ENCODE measurements at places on chromosomes 13 and 19. TPM values are rescaled to one million over a fixed set of nuclear protein-coding genes. Genes with fewer than 3 reads are reported as not detected.

- no peak overlapping the region for H3K4me3 ChIP-seq
- no peaks in the 10 kb centered on the region for H3K4me1 ChIP-seq
- no peak overlapping the region for H3K27ac ChIP-seq
- H3K27me3 ChIP-seq: no peaks in the 10 kb centered on the region
These were observed 52.5 kb downstream of the SOX1 start for GRCh38 chr13:112119192-112120030.

DNA sequence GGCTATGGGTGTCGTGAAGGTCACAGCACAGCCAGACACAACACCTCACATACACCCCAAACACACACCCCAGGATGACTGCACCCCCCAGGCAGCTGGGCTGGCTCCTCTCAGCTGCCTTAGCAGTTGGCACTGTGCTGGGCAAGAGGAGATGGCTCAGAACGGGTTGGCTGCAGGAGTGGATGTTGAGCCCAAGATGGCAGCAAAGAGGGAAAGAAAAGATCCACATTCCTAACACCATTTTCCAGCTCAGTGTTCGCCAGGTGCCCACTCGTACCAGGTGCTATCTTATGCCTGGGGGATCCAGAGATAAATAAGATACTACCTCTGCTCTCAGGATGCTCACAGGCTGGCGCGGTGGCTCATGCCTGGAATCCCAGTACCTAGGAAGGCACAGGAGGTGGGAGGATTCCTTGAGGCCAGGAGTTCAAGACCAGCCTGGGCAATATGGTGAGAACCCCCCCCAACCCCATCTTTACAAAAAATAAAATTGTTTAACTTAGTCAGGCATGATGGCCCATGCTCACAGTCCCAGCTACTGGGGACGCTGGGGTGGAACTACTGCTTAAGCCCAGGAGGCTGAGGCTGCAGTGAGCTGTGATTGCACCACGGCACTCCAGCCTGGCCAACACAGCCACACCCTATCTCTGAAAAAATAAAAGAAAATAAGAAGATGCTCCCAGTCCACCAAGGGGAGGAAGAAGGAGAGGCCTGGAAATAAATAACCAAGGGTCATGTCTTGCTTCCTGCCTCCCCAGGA lies 89.7 kb upstream of the ZNF507 start:
- no peaks in the 10 kb centered on the region for H3K36me3 ChIP-seq
- H3K27ac ChIP-seq: no peak overlapping the region
- no peaks in the 10 kb centered on the region for H3K4me1 ChIP-seq
- H3K4me3 ChIP-seq: no peak overlapping the region
- DNase-seq: no peak
- H3K27me3 ChIP-seq: no peaks in the 10 kb centered on the region

GRCh38 chr13:111058796-111059506 lies 56.2 kb upstream of the ARHGEF7 start:
- no peak overlapping the region for H3K4me3 ChIP-seq
- H3K36me3 ChIP-seq: no peaks in the 10 kb centered on the region
- no peaks in the 10 kb centered on the region for H3K27me3 ChIP-seq
- H3K4me1 ChIP-seq: no peaks in the 10 kb centered on the region
- no peak for DNase-seq

Gene CCDC122
- total RNA-seq: 1.9 TPM

Gene CD33
- total RNA-seq: not detected

Gene RNF6
- 5.2 TPM for total RNA-seq

GRCh38 chr13:101394605-101395004 lies 21.7 kb downstream of the NALCN start:
- no peak for DNase-seq
- no peaks in the 10 kb centered on the region for H3K27me3 ChIP-seq
- no peak overlapping the region for H3K4me3 ChIP-seq
- H3K4me1 ChIP-seq: no peaks in the 10 kb centered on the region

Gene KASH5
- not detected for total RNA-seq

Gene POLR1G
- 0.55 TPM for total RNA-seq

Gene VPS36
- 55.6 TPM for total RNA-seq

All from stomach (tissue), 19 donors.